ENCODE measurements at places on chromosomes 4 and X.

DNA sequence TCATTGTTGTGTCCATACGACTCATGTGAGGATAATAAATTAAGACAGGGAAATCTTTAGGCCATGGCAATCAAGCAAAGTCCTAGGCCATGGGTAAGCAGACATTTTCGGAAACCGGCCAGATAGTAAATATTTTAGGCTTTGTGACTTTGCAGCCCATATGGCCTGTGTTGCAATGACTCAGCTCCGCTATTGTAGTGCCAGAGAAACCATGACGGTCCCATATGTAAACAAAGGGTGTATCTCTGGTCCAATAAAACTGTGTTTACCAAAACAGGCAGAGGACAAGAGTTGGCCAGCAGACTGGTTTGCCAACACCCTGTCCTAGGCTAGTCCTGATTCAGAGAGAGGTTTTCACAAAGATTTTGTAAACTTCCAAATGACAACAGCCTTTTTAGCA lies 5.0 kb downstream of the FAM114A1 start:
- no peak for DNase-seq

DNA sequence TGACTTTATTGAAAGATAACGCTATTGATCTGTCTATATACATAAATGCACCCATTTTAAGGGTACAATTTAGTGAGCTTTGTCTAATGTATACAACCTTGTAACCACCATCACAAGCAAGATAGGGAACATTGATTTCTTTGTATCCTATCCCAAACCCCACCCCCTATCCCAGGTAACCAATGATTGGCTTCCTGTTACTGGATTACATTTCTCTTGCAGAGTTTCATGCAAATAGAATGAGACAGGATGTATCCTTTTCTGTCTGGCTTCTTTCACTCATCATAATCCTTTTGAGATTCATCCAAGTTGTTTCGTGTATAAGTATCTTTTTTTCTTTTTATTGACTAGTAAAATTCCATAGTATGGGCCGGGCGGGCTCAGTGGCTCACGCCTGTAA lies 1.6 kb upstream of the GRIPAP1 start:
- DNase-seq, result no peak

DNA sequence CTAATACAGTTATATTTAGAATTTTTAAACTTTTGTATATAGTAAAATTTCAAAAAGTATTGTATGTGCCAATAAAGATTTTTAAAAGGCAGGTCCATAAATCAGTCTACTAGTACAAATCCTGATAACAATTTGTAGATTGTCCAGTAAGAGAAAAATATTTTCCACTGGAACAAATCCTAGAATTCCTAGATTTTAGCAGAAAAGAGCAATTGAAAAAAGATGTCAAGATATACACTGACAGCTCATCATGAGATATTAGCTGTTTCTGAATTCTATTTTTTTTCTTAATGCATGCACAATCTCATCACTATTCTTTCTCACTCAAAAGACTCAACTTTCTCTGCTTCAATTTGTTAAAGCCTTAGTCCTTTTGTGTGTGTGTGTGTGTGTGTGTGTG lies 289.2 kb upstream of the MAD2L1 start:
- no peak for DNase-seq

GRCh38 chr4:15765910-15766697 lies 12.0 kb upstream of the CD38 start:
- DNase-seq, result no peak
